Stimulated activated CD8-positive, alpha-beta memory T cell treated with anti-CD3 and anti-CD28 coated beads, Interleukin-15, amount 100 ng/mL, for 4 hours (primary cell): ENCODE measurements at places on chromosomes 6 and 20.

- DNase-seq, result no peak
Observed at GRCh38 chr6:97174471-97174870, 108.5 kb downstream of the MMS22L start.

- DNase-seq, result no peak
Observed at GRCh38 chr6:42229506-42230119, 12.0 kb upstream of the MRPS10 start.

GRCh38 chr20:19828232-19828631 lies 70.2 kb downstream of the RIN2 start:
- DNase-seq, result no peak

DNA sequence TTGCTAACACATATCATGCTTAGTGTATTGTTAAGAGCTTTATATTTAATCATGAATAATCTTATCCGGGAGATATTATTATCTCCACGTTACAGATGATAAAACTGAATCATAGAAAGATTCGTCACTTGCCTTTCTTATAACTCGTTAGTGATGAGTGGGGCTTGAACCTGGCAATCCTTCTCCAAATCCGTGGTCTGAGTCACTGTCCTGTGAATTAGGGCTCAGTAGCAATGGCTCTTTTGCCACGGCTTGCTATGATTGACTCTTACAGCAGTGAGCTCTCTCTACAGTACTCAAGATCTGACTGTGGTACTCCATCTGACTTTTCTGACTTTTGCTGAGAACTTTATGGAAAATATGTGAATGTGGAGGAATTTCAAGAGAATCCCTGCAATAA lies 246.9 kb downstream of the PACRG start:
- no peak for DNase-seq

GRCh38 chr6:107590378-107590777 lies 100.5 kb downstream of the SOBP start:
- DNase-seq, result no peak

- DNase-seq, result no peak
Observed at GRCh38 chr20:37907677-37908401, 4.9 kb downstream of the VSTM2L start.
